ENCODE measurements at places on chromosomes 4 and X. TPM values are rescaled to one million over a fixed set of nuclear protein-coding genes. Genes with fewer than 3 reads are reported as not detected.

NXF2B gene
- total RNA-seq, result not detected

ASMT gene
- total RNA-seq, result 0.50 TPM

GRCh38 chr4:752196-752861 lies 46.7 kb downstream of the PCGF3 start:
- no peak for DNase-seq

- no peak for DNase-seq
Measured at GRCh38 chrX:97882306-97882705, 998.6 kb downstream of the RPA4 start.

DNA sequence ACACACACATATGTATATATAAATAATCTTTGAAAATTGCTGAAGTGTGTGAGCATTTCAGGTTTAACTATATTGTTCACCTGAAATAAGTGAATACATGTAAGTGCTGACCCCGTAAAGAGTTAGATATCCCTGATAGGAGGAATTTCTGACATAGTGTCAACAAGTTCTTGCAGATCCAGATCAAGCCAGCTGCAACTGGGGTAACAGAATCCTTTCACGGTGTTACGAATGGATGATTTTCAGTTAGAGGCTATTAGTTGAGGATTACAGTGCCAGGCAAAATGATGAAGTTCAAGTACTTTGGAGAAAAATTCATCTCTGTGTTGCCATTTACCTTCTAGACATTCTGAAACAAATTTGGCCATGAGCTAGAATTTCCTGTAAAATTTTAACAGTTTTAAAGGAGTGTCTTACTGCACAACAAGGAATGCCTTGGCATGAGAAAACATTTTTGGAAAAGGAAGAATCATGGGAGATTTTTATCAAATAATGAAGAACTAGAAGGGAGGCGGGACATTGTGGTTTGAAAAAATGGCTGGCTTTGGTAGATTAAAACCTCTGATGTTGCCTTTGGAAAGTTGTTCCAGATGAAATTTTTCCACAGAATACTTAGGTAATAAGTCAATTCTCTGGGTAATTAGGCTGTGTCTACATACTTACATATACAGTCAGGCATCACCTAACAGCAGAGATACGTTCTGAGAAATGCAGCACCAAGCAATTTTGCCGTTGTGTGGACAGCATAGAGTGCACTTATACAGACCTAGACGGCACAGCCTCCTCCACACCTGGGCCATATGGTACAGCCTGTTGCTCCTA lies 84.4 kb upstream of the FAT1 start:
- no peak for DNase-seq

DNA sequence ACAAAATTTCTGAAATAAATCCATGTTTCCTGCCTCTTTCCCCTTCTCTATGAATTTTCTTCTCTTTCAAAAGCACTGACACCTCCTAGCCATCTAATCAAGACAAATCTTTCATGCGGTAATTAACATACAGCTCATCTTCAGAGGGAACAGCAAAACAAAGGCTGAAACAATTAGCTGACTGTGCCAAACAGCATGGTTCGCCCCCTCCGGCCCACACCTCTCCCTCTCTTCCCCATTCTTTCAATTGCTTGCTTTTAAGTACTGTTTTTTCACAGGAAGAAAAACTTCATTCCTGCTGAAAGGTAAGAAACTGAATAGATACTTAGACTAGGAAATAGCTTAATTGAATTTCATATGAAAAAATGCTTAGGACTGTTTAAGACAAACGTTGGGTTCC lies 291.1 kb upstream of the NOCT start:
- DNase-seq, result no peak

GRCh38 chr4:75745161-75745560 lies 20.8 kb downstream of the USO1 start:
- no peak for DNase-seq

- no peak for DNase-seq
Measured at GRCh38 chr4:113404841-113405240, 355.4 kb downstream of the ANK2 start.

- DNase-seq, result no peak
Measured at GRCh38 chr4:24578364-24578763, 6.0 kb downstream of the DHX15 start.

- DNase-seq, result no peak
Measured at GRCh38 chrX:88378406-88378805, 368.6 kb upstream of the CPXCR1 start.

GRCh38 chr4:138576684-138577083 lies 334.5 kb upstream of the SLC7A11 start:
- no peak for DNase-seq

All from CD4-positive, alpha-beta T cell (primary cell).